ENCODE measurements at places on chromosomes 11 and 22.

DNA sequence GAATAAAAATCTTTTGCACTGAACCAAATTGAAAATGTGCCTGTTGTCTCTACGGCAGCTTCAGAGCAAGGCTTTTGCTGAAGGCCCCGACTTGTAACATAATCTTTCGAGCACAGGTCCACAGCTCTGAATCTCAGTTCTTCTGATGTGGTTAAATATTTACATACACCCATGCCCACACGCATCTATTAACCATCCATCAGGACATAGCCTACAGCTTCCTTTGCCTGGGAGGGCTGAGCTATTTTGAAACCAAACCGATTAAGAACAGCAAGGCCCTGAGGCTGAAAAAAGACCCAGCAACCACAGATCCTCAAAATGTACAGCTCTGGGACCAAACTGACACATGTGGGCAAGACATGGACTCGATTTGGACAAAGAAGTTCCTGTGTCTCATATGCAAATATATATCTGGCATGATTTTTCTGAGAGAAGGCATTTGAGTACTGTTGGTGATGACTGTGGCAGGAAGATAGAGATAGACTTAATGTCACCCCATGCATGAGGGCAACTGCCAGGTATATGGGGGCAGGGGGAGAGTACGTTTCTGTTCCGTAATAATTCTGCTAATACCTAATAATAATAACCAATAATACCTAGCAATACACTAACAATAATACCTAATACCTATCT lies 322.7 kb upstream of the PLET1 start:
- DNase-seq, result no peak

DNA sequence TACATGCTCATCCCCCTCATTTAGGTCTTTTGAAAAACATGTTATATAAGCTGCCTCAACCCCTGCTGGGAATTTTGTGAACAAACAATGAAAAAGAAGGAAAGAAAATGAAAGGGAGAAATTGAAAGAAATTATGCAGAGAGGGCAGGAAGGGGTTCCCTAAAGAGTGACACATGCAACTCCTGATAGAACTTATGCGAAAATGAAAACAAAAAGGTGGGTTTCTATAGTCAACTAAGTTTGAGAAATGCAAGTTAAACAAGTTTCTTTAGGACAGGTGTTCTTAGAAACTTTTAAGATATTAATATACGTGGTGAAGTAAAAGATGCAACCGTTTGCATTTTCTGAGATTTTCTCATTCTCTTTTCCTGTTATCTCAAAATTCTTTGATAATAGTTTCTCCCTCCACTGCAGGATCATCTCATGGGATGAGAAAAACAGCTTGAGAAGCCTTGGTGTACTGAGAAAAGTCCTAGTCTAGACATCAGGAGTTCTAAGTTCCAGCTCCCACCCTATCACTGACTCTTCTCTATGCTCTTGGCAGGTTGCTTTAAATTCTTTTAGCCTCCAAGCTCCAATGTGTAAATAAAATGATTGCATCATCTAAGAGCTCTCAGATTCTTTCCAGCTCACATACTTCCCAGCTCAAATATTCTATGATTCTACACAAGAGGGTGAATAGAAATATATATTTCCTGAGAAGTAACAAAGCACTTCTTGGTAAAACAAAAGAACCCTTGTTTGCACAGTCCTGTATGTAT lies 109.2 kb downstream of the FAM76B start:
- no peak for DNase-seq

GRCh38 chr11:33897761-33898375 lies 6.0 kb upstream of the LMO2 start:
- DNase-seq, result no peak

DNA sequence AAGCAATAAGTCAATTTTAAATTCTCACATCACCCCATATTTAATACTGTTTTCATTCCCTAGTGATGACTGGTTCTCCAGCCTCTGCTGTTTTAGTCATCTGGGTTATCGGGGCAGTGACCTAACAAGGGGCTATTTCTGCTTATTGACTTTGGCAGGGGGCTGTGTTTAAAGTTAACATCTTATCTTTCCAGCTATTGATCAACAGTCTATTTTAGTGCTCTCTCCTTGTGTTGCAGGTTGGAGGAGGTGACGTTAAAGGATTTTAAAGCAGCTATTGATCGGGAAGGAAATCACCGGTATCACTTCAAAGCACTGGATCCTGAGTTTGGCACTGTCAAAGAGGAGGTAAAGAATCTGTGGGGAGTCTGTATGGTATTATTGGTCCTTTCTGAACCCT lies 7.7 kb upstream of the DLAT start:
- no peak for DNase-seq

DNA sequence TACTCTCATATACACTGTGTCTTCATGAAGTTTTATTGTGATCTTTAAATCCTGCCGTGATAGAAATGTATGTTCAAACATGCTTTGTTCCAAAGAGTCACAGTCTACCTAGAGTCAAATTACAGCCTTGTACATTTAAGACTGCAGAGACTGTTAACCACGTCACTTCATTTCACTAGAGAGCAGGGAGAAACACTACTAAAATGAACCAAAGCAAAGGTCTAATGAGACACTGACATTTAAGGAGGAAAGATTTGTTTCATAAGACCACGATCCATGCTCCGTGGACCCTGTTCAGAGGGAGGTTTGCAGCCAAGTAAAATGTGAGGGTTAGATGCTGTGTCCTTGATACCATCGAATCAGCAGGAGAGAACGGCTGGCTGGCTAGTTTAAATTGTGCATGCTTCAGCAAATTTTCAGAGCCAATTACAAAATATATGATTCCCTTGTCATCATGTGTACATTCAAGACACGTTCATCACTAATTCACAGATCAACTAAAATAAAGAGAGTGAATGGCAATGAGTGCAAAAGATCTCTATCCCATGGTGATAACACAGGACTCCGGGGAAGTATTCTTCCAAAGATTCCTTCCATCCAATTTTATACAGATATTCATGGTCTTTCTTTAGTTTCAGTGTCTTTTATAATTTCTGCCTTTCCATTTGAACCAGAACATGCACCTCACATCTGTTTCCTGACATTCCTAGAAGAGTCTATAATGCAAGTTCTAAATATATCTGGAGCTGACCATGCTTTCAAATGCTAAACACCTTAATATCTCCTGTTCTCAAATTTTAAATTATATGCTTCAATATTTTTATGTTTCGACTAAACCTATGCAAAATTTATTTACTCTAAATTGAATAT lies 960.9 kb upstream of the FAT3 start:
- DNase-seq, result no peak

GRCh38 chr11:43790444-43790794 lies 90.2 kb upstream of the ALKBH3 start:
- DNase-seq, result no peak

DNA sequence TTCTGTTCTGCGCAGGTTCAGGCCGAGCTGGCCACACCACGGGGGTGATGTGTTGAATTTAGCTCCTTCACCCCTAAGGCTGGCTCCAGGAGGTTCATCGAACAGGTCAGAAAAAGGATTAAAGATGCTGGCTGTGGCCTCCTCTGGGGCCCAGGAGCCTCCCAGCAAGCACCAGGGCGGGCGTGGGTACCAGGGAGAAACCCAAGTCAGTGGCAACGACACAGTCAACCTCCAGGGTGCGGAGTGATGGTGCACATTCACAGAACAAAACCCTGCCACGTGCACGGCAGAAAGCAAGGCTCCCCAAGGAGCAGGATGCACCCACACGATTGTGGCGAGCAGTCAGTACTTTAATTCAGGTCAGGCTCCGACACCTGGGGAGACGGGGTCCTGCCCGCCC lies 10.8 kb downstream of the C11orf24 start:
- DNase-seq, result no peak

GRCh38 chr11:132101881-132102280 lies 731.5 kb downstream of the NTM start:
- no peak for DNase-seq

DNA sequence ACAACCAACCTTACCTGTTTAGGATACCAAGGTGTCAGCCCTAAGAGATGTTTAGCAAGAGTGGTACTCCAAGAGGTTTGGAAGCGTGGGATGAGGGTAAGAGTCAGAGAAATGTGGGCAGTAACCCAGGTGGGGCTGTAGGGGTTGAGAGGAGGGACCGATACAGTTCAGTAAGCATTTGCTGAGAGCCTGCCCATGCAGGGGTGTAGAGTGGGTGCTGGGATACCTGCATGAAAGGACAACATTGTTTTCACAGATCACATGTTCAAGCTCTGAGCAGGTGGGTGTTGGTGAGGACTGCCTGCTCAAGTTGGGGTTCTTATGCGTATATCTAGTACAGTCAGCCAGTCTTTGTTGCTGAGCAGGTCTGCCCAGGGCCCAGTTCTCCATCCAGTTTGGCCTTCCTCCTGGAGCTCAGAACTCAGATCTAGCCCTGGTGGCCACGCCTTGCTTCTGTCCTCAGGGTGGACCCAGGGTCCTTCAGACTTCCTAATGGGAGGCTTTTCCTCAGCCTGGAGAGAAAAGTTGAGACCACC lies 14.8 kb downstream of the PPFIBP2 start:
- no peak for DNase-seq

DNA sequence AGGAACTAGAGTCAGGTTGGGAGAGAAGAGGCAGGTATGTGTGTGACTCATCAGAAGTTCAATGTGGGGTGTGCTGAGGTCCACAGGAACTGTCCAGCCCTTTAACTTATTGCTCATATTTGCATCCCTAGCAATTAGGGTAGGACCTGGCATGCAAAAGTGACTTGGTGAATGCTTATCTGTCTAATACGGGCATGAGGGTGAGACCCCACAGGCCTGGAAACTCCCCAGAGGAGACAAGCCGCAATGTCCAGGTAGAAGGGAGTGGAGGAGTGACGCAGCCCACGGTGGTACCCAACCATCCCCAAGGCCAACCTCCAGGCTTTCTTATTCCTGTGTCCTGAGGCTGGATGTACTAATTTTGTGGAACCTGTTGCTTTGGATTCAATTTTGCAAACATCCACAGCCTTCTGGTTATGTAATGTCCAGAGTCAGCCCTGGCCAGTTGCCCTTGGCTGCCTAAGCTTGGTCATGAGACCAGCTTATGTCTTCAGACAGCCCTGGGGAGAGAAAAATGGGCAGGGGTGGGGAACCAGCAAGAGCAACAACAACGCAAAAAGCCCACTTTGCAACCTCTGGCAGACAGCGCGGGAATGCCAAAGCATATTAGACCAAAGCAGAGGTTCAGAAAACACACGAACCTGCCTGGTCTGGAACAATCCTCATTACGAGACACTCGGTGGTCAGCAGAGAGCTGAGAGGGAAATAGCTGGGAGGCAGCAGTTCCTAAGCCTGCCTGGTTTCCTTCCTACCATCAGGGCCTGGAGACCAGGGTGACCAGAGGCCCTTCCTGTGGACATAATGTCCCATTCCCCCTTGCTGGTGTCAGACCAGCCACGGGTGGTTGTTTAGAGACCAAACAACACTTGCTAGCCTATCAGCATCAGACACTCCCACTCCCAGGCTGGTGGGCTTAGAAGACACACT lies 49.3 kb downstream of the TIMP3 start:
- no peak for DNase-seq

DNA sequence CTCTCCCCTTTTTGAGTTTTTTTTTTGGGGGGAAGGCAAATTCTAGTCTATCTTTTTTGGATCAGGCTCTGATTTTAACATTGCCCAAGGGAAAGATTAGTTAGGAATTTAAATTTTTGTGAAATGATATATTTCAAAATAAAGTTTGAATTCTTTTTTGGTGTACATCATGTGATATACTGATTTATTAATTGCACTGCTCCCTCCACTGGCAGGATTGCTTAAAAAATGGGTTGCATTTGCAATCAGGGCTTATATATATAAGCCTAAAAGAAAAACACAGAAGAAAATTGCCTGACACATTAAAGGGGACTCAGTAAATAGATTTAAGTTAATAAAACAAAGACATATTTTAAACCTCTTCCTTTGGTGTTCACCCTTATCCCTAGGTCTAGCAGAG lies 1.2 kb downstream of the DYNC2H1 start:
- no peak for DNase-seq

DNA sequence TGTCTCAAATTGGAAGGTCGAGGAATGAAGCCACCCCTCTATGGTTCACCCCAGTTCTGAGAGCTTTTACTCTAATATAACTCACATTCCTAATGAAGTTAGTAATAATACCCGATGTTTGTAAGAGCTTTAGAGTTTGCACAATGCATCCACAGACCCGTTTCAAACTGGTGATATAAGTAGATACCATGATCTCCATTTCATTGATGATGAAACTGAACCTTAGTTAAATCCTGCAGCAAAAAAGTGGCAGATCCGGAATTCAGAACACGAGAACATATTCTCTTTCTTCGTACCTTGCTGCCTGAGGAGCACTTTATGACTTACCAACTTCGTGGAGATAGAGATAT lies 757 bp upstream of the RBFOX2 start:
- no peak for DNase-seq

GRCh38 chr11:46659908-46660307 lies 40.5 kb downstream of the ARHGAP1 start:
- DNase-seq, result no peak

GRCh38 chr11:76763573-76764346 lies 19.4 kb upstream of the TSKU start:
- DNase-seq, result no peak

DNA sequence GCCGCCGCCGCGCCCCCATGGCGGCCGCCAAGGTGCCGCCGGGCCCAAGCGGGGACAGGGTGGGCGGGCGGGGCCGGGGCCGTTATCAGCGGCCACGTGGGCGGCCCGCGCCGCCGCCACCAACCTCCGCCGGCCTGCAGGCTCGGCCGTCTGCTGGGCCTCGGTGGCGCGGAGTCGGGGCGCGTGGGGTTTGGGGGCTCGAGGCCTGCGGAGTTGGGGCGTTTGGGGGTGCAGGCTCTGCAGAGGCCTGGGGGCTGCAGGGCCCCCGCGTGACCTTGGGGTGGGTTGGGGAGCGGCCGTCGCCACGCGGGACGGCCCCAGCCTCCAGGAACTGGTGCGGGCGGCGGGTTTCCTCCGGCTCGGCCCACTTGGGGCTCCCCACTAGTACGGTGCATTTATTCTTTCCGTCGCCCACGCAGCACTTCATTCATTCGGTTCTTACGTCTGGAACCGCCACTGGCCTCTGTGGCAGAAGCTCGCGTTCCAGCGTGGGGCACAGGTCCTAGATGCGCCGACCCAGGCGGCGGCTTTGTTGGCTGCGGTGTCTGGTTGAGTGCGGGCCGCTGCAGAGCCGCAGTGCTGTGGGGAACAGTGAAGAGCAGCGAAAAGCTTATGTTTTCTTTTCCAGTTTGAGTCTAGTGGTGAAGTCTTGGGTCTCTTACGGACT lies 740 bp upstream of the TRMT2A start:
- DNase-seq, result peak; percentile 90

DNA sequence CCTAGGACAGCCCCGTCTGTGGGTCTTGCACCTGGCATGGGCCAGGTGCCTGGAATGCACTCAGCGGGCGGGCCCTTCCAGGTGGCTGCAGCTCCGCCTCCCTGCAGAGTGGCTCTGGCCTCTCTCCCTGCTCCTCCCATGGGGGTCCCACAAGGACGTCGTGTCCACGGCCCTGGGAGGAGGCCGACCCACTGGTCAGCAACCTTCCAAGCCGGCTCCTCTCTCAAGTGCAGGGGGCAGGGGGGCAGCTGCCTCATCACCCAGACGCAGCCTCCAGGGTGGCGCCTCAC lies 41.9 kb downstream of the CERK start:
- no peak for DNase-seq

Measured in activated CD8-positive, alpha-beta memory T cell treated with anti-CD3 and anti-CD28 coated beads for 24 hours (primary cell).